Suprapubic skin (tissue), 4 donors: ENCODE measurements at places on chromosomes 2 and 18. TPM values are rescaled to one million over a fixed set of nuclear protein-coding genes. Genes with fewer than 3 reads are reported as not detected.
A peak's percentile ranks its signal among the peaks of the same experiment; 100 is the strongest.

DNA sequence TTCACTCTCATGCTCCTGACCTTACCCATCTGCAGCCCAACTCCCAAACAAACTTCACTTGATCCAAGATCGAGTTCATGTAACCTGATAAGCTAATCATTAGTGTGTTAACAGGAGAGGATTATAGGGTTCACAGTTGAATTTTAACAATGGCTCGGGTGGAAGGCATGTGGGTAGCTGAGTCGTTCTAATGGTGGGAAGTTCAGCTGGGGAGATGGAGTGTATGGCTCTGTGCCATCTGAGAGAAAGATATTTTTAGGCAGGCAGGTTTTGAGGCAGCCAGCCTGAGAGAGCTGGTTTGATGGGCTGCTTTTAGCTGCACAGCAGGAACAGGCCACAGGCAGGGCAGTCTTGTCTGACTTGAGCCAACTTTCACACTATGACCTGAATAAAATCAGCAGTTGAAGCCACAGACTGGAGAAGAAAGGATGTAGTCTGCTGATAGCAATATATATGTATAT lies 17.7 kb upstream of the NFE2L2 start:
- H3K4me3 ChIP-seq = no peak overlapping the region
- no peaks in the 10 kb centered on the region for H3K36me3 ChIP-seq
- no peaks in the 10 kb centered on the region for H3K27me3 ChIP-seq
- peak overlapping the region; percentile 61 for H3K27ac ChIP-seq
- peaks cover 15% of the 10 kb centered on the region for H3K4me1 ChIP-seq
- DNase-seq = no peak

- H3K27me3 ChIP-seq = no peaks in the 10 kb centered on the region
- H3K27ac ChIP-seq = no peak overlapping the region
- no peak for DNase-seq
- H3K4me1 ChIP-seq = no peaks in the 10 kb centered on the region
- H3K4me3 ChIP-seq = no peak overlapping the region
Observed at GRCh38 chr18:6763524-6763923, 34.0 kb downstream of the ARHGAP28 start.

DNA sequence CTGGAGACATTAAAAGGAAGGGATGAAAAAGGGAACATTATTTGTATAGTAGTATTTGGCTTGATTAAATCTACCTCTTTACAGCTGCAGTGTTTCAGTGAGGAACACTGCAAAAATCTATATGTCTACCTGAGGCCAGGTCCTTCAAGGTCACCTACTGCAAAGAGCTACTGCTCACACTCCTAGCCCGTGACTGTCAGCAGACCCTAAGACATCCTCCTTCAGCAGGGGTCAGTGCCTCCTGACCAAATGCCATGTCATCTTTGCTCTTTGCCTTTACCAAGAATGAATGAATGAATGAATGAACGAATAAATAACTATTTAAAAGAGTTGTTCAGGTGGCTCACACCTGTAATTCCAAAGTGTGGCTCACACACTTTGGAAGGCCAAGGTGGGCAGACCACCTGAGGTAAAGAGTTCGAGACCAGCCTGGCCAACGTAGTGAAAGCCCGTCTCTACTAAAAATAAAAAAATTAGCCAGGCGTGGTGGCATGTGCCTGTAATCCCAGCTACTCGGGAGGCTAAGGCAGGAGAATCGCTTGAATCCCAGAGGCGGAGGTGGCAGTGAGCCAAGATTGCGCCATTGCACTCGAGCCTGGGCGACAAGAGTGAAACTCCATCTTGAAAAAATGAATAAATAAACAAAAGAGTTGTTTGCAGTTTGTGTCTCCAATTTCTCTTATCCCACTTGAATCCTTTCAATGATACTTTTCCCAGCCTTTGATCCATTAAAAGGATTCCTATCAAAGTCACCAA lies 84.3 kb upstream of the GRB14 start:
- DNase-seq = no peak
- H3K4me3 ChIP-seq = no peak overlapping the region
- peaks cover 9% of the 10 kb centered on the region for H3K36me3 ChIP-seq
- H3K27me3 ChIP-seq = no peaks in the 10 kb centered on the region

DNA sequence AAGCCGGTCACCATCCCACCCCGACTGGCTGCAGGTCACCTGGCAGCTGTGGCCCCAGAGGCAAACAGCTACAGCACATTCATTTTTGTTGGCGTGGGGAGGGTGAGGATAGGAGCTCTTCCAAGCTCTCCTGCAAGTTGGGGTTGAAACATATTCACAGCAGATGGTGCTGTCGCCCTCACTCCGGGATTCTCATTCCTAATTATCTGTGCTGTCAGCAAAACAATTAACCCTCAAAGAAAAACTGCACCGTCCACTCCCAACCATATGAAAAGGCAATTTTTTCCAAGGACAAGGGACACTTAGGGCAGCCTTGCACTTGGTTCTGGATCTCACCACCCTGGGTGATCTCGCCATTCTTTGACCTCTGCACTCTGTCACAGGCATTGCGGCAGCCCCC lies 68.6 kb downstream of the ZBTB7C start:
- DNase-seq = no peak
- no peaks in the 10 kb centered on the region for H3K4me1 ChIP-seq
- no peaks in the 10 kb centered on the region for H3K27me3 ChIP-seq
- no peak overlapping the region for H3K4me3 ChIP-seq
- no peak overlapping the region for H3K27ac ChIP-seq

GRCh38 chr2:201180010-201180409 lies 2.9 kb upstream of the CASP10 start:
- no peaks in the 10 kb centered on the region for H3K27me3 ChIP-seq
- H3K36me3 ChIP-seq = no peaks in the 10 kb centered on the region
- peaks cover 21% of the 10 kb centered on the region for H3K4me1 ChIP-seq
- no peak for DNase-seq
- no peak overlapping the region for H3K4me3 ChIP-seq

DNA sequence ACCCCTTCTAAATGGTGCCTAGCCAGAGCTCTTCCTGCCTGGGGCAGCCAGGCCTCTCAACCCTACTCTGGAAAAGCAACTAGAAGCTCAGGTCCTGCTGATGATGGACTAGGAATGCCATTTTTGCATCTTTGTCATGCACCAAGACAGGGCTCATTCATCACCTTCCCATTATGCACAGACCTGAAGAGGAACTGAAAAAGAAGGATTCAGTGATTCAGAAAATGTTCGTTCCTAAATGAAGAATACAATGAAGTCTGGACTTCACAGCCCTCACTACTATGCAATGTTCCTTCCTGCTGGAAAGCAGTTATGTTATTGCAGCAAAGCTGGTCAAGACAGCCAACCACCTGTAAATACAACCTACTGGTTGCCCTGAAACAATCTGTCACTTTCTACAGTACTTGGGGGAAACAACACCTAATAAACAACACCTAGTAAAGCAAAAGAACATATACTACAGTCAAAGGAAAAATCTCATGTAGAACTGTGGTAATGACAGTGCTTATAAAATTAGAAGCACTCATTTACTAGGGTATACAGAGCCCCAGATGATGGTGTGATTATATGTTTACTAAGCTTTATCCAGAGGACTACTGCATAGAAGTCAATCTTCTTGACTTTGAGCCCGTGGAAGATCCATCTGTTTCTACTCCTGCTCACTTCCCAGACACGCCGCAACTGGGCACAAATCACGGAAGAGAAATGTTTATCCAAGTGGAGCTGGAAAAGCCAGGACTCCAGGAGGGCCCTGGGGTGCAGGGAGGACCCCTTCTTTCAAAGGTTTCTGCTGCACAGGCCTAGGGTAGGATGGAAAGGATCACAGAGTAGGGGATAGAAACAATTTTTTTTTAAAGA lies 103.1 kb upstream of the THOC1 start:
- no peak for DNase-seq
- H3K27me3 ChIP-seq = no peaks in the 10 kb centered on the region
- H3K4me1 ChIP-seq = peaks cover 27% of the 10 kb centered on the region

GRCh38 chr2:178627401-178627800 lies 147.1 kb downstream of the PLEKHA3 start:
- H3K4me3 ChIP-seq = no peak overlapping the region
- no peak for DNase-seq
- no peaks in the 10 kb centered on the region for H3K4me1 ChIP-seq
- H3K36me3 ChIP-seq = no peaks in the 10 kb centered on the region

The SKA1 gene
- total RNA-seq = 0.95 TPM

The PRKAG3 gene
- not detected for total RNA-seq

The DIS3L2 gene
- 105 TPM for total RNA-seq

The DNAH6 gene
- 0.16 TPM for total RNA-seq

- peaks cover 32% of the 10 kb centered on the region for H3K36me3 ChIP-seq
- no peak overlapping the region for H3K4me3 ChIP-seq
- H3K27ac ChIP-seq = peak overlapping the region; percentile 5
- no peaks in the 10 kb centered on the region for H3K27me3 ChIP-seq
- DNase-seq = no peak
Observed at GRCh38 chr2:230796280-230796862, 68.4 kb upstream of the ITM2C start.

The NEB gene
- 7.7 TPM for total RNA-seq

The DSG2 gene
- 19.5 TPM for total RNA-seq

DNA sequence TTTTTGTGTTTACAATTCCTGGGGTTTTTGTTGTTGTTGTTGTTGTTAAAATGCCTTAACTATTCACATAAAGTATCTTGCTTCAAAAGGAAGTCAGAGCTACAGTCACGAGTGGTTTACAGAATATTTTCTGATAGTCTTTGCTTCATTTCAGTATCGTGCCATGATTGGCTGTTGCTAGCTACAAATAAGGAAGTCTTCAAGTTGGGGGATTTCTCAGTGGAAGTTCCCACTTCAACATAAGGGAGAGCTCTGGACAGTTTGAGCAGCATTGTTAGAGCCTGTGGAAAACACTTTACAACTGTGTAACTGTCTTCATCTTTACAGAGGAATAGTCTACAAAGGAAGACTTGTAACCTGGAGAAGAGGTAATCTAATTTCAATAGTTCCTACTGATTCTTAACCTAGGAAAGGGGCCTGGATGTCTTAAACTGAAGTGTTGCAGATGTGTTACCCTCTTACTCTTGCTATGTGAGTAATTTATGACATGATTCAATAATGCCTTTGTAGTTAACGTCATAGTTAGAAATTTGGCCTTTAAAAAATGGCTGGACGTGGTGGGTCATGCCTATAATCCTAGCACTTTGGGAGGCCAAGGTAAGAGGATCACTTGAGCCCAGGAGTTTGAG lies 23.4 kb upstream of the TANK start:
- no peaks in the 10 kb centered on the region for H3K27me3 ChIP-seq
- H3K36me3 ChIP-seq = no peaks in the 10 kb centered on the region
- DNase-seq = no peak
- peak overlapping the region; percentile 71 for H3K27ac ChIP-seq
- peaks cover 34% of the 10 kb centered on the region for H3K4me1 ChIP-seq

The CDH19 gene
- total RNA-seq = 8.0 TPM

The SERPINB3 gene
- 21.2 TPM for total RNA-seq

DNA sequence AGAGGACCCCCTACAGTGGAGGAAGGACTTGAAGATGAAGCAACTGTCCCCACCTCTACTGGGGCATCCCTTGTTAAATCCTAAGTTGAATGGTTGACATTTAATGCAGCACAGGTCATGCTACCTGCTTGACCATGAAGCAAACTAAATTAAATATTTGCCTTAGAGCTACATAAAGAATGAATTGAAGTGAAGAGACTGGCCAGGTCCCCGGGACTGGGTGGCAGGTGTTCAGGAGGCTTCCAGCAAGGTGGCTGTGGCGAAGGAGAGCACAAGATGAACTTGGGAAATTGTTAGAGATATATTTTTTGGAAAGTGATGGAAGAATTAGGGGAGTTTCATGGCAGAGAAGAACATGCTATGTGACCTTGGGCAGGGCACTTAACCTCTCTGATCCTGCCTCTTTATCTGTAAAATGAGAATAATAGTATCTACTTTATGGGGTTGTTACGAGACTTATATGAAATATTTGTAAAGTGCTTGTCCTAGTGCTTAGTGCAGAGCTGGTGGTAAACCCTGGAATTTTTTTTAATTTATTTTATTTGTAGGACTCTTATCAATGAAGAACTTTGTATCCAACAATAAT lies 37.3 kb downstream of the EFR3B start:
- H3K27ac ChIP-seq = no peak overlapping the region
- H3K4me3 ChIP-seq = no peak overlapping the region
- no peak for DNase-seq

- peaks cover 26% of the 10 kb centered on the region for H3K4me1 ChIP-seq
- H3K4me3 ChIP-seq = no peak overlapping the region
- H3K27ac ChIP-seq = no peak overlapping the region
- peaks cover 49% of the 10 kb centered on the region for H3K36me3 ChIP-seq
- DNase-seq = no peak
Observed at GRCh38 chr2:131058920-131059319, 34.3 kb downstream of the FAM168B start.

- H3K36me3 ChIP-seq = no peaks in the 10 kb centered on the region
- no peaks in the 10 kb centered on the region for H3K27me3 ChIP-seq
- H3K4me3 ChIP-seq = peak overlapping the region; percentile 87
- peaks cover 19% of the 10 kb centered on the region for H3K4me1 ChIP-seq
Observed at GRCh38 chr18:80109676-80110078, 615 bp downstream of the ADNP2 start.

DNA sequence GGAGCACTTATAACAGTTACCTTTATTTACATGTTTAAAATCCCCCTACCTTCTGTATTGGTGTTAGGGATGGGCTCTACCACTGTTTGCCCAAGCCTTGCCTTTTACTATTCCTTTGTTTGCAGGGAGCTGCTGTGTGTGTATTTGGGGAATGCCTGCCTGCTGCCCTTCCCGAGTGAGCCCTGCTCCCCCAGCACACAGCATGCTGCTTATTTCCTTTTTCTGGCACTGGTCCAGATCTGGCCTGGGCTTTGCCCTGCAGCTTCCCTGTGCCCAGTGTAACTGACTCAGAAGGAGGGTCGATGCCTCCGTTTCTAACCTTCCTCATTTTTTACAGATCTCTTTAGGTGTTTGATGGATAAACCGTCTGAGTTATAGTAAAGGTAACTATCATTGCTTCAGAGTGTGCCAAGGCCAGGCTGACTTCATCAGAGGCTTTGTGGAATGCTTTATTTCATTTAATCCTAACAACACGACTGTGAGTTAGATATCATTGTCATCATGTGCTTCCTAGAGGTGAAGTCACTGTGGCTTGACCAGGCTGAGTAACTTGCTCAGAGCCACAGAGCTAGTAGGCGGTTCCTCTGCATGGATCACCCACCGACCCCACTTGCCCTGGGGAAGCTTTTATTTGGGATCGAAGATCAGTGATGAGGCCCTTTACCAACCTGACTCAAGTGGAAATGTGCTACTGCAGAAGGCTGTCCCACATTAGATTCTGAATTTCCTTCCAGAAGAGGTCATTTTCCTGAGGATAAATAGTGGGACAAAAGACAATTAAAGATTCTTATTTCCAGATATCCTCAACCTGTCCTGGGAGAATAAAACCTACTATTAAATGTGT lies 238.8 kb downstream of the ZNF407 start:
- DNase-seq = no peak
- H3K27me3 ChIP-seq = no peaks in the 10 kb centered on the region
- H3K4me1 ChIP-seq = no peaks in the 10 kb centered on the region
- no peak overlapping the region for H3K4me3 ChIP-seq

DNA sequence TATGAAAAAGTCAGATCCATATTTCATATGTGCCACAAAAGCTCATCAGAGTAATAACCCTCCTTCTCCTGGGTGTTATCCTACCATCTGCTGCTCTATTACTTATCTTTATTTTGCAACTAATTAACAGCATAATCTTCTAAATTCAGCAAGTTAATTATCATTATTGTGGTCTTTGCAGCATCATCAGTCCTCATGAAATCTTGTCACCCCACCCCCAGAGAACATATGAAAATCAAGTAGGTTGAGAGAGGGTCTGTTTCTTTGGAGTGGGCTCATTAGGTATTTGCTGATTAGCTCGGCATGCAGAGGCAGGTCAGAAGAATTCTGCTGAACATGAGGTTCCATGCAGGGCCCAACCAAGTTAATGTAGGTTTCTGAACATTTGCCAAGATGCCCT lies 64.8 kb downstream of the ATF2 start:
- no peak for DNase-seq
- no peaks in the 10 kb centered on the region for H3K27me3 ChIP-seq
- peaks cover 25% of the 10 kb centered on the region for H3K36me3 ChIP-seq
- H3K4me3 ChIP-seq = no peak overlapping the region
- no peaks in the 10 kb centered on the region for H3K4me1 ChIP-seq
